Posterior cingulate gyrus (tissue), 11 donors: ENCODE measurements at places on chromosomes 5 and 9.

DNA sequence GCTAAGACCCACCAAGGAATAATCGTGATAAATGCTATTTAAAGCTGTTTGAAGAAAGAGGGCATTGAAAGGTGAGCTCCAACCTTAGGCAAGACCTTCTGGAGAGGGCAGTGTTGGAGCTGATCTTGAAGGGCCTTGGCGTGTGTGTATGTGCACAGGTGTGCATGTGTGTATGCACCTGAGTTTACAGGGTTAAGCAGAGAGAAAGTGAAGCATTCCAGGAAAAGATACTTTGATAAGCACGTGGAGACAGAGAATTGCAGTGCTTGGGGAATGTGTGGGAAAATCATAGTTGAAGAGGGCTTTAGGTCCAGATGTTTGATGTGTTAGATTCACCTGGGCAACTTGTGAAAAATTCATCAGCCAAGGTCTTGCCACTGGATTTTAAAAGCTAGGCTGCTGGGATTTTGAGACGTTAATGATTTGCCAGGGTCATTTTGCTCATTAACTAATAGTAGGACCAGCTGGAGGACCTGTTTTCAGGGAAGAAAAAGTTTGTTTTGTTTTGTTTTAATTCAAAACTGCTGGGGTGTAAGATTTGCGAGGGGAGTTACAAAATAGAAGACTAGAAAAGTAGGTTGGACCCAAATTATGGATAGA lies 78.3 kb upstream of the ANKRD55 start:
- no peak for DNase-seq

- no peak for DNase-seq
These were observed 8.0 kb downstream of the SPAAR start for GRCh38 chr9:35917261-35917660.

- DNase-seq, result no peak
These were observed 235.5 kb downstream of the RFX3 start for GRCh38 chr9:3290231-3290840.

- no peak for DNase-seq
These were observed 127.3 kb upstream of the TUT7 start for GRCh38 chr9:86481466-86481865.

DNA sequence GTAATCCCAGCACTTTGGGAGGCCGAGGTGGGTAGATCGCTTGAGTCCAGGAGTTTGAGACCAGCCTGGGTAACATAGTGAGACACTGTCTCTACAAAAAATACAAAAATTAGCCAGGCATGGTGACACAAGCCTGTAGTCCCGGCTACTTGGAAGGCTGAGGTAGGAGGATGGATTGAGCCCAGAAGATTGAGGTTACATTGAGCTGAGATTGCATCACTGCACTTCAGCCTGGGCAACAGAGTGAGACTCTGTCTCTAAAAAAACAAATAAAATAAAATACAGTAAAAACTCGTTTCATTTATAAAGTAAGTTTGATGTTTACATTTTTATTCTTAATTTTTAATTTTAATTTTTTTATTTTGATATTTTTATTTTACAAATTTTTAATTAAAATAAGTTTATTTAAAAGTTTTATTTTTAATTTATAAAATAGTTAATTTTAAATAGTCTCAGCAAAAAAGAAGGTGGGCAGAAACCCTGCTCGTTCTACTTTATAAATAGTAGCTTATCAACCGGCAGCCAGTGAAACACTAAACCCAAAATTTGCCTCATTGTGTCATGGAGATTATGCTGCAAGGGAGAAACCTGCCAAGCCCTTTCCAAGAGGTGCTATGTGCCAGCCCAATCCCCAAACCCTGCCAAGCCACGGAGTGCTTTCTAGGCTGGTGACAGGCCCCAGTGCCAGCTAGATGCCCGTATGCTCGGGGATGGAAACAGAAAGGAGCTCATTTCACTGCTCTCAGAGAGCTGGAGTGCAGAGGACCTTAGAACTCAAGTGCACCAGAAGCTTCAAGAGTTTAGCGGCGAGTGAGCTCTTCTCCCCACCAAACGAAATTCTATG lies 38.9 kb downstream of the SERINC5 start:
- peak; percentile 94 for DNase-seq

DNA sequence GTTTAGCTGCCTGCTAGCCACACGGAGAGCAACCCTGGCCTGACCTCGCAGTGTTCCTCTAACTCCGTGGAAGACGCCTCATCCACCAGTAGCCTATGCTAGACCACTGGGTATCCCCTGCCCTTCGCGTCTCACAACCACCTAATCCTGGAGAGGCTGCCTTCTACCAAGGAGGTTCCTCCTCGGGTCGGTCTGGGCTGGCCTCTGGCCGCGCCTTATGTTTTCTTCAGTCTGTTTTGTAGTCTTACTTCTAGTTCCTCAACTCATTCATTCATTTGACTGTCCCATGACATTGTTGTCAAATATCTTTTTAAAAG lies 1.6 kb upstream of the TPM2 start:
- no peak for DNase-seq

- DNase-seq, result no peak
These were observed 284.7 kb downstream of the SMARCA2 start for GRCh38 chr9:2299843-2300205.

GRCh38 chr5:17436761-17437221 lies 61.2 kb upstream of the TAF11L2 start:
- no peak for DNase-seq

DNA sequence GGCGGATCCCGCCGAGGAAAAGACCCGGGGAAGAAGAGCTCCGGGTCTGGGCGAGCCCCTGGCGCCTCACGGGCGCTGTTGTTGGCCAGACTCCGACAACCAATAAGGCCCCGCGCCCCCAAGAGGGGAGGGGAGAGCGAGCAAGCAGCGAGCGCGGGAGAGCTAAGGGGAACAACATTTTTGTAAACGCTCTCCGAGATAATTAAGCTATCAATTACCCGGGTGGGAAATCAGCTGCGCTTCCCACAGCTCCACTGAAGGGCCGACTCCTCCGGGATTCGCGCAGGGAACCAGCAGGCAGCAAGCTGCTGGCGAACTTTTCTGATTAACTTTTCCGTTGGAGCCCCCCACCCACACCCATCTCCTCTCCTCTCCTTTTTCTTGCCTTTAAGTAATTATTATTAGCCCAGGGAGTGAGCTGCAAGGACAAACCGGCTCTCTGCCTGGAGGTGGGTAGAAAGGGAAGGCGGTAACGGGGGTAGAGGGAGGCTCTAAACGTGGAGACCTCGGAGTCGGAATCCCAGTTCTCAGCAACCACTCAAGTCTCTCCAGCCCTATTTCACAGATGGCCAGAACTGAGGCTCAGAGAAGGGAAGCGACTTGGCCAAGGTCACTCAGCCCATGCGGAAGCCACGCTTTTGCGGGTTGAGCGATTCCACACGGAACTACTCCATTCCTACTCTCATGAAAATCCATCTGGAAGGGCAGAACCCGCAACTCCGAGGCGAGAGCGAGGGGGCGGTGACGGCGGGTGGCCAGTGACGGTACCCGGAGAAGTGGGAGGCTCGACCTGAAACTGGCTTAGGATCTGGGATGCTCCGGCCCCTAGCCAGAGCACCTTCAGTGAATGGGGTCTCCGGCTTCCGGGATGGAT lies 1.3 kb downstream of the ASTN2 start:
- peak; percentile 25 for DNase-seq

DNA sequence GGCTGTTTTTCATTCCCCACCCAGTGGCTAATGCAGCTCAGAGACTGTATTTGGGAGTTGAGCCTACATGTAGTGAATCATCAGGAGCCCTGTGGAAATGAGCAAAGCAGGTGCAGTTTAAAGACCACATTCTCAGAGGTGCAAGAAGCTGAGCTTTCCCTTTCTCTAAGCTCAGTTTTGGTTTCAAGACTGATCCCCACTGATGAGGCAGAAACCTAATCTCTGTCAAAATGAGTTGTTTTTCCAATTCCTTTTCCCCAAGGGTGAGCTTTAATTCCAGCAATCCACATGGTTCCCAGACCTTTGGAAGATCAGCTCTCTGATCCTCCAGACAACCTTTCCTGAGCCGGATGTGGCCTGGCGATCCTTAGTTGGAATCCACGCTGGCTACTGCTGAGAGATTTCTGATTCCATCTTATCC lies 420.5 kb downstream of the EBF1 start:
- no peak for DNase-seq

DNA sequence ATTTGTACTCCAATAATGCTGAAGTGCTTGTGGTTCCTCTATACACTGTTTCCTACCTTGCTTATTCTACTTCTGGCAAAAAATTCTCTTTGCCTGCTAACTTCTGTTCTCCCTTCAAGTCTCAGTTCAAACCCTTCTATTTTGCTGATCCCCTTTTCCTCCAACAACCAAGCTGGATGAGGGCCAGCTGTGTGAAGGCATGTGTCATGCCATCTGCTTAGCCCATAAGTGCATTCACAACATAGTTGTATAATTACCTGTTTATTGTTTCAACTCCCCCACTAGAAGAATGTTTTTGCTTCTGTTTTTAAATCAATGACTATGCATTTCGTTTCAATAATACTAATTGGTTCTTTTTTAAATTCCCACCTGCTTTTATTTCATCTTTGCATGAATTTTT lies 1951.4 kb upstream of the WWC1 start:
- no peak for DNase-seq

DNA sequence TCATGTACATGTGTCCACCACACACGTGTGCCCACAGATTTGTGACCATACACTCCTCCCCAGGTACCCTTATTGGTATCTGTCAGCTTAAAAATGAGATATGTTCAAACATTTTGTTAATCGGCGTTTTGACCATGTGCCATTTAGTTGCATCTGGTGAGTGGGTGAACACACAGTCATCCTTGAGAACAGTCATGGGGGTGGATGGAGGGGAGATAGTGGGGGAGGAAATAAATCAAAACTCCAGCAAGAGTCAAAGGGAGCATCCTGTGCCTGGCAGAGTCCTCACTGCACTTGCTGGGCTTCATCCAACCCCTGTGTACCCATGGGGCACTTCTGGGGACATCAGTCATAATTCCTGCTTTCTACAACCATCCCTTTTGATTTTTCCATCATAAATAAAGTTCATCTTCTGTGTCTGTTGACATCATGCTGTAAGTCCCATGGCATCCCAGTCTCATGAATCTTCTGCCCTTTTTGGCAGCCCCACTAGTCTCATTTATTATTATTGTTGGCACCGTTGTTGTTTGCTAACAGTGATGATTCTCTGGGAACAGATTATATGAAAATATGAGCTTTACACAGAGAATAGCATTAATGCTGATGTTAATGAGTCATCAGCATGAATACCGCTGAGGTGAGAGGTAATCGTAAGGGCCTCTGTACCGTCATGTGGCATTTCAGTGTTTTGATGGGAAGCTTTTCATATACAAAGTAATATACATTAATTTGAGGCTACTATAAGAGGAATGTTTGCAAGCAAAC lies 24.4 kb upstream of the CLK4 start:
- no peak for DNase-seq

GRCh38 chr5:90554358-90555006 lies 4.1 kb upstream of the ADGRV1 start:
- DNase-seq, result no peak

- peak; percentile 57 for DNase-seq
These were observed 156.2 kb downstream of the MELK start for GRCh38 chr9:36728651-36729520.

DNA sequence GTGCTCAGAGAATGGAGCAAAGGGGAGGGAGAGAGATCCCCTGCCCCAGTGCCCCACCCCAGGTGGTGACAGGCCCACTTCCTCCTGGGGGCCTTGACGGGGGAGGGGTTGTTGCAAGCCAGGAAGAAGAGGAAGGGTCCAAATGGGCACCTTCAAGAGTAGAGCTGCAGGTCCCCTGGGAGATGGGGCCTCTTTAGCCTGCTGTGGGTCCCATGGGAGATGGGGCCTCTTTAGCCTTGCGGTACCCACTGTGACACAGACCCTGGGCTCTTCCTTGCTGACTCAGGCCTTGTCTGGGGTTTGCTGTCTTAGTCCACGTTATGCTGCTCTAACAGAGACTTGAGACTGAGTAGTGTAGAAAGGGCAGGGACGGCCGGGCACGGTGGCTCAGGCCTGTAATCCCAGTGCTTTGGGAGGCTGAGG lies 9.6 kb upstream of the TOR4A start:
- DNase-seq, result no peak

DNA sequence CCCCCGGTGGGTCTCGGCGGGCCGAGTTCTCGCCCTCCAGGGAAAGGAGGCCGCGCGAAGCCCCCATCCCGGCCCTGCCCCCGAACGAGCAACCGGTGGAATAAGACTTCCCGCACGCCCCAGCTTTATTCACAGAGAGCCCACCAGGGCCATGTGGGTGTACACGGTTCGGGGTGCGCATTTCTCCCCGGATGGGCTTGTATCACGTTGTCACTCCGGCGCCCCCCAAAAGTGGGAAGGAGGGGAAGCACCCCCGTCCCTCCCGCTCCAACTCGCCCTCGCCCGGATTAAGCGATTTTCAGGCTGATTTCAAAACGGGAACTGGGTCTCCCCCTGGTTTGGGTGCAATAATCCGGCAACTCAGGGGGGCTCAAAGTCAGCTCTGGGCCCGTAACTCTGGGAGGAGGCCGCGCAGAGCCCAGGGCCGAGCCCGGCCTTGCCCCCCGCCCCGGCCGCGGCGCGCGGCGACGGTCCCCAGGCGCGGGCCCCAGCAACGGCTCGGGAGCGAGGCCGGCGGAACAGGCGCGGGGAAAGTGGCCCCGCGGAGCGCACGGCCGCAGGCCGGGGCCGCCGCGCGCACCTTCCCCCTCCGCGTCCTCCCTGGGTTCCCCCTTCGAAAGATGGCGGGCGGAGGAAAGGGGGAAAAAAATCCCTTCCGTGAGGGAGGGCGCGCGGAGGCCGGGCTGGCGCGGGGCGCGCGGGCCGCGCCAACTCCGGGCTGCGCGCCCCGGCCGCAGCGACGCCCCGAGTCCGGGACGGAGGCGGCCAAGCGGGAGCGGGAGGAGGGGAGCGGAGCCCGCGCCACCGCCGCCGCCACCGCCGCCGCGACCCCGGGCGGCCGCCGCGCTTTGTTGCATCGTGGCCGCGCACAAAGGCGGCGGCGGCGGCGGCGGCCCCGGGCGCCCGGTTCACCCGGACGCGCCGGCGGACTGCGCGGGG lies 644 bp downstream of the BRD3 start:
- DNase-seq, result no peak

DNA sequence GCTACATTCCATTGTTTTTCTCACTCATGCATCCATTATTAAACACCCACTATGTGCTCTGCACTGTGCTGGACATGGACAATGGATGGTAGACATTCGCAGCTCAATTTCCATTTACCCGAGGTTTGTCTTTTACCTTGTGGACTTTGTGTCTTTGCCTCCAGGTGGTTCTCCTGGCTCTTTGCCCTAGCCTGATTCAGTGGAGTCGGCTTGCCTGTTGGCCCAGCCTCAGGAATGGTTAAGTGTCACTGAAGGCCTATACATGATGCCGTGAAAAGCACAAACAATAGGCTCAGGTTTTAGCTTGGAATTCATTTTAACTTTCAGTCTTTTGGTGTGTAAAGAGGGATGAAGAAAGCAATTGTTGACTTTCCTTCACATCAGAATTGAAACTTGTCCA lies 16.5 kb upstream of the DMRT3 start:
- DNase-seq, result no peak

- no peak for DNase-seq
These were observed 17.6 kb upstream of the HRH2 start for GRCh38 chr5:175640106-175640775.

- no peak for DNase-seq
These were observed 30.9 kb upstream of the PPP2R2B start for GRCh38 chr5:146909255-146910068.
